ENCODE measurements at places on chromosomes 7 and 10. TPM values are rescaled to one million over a fixed set of nuclear protein-coding genes. Genes with fewer than 3 reads are reported as not detected.

C10orf95 gene
- total RNA-seq, result 1.6 TPM

MBLAC1 gene
- 1.7 TPM for total RNA-seq

CTAGE8 gene
- 1.8 TPM for total RNA-seq

AUTS2 gene
- 20.4 TPM for total RNA-seq

SH2B2 gene
- 1.1 TPM for total RNA-seq

TAS2R39 gene
- total RNA-seq, result not detected

CRHR2 gene
- not detected for total RNA-seq

ADAP1 gene
- 5.7 TPM for total RNA-seq

Measured in esophagus mucosa (tissue), 1 donor.